HepG2 (cell line): ENCODE measurements at places on chromosomes 3 and 15. TPM values are rescaled to one million over a fixed set of nuclear protein-coding genes. Genes with fewer than 3 reads are reported as not detected.

DNA sequence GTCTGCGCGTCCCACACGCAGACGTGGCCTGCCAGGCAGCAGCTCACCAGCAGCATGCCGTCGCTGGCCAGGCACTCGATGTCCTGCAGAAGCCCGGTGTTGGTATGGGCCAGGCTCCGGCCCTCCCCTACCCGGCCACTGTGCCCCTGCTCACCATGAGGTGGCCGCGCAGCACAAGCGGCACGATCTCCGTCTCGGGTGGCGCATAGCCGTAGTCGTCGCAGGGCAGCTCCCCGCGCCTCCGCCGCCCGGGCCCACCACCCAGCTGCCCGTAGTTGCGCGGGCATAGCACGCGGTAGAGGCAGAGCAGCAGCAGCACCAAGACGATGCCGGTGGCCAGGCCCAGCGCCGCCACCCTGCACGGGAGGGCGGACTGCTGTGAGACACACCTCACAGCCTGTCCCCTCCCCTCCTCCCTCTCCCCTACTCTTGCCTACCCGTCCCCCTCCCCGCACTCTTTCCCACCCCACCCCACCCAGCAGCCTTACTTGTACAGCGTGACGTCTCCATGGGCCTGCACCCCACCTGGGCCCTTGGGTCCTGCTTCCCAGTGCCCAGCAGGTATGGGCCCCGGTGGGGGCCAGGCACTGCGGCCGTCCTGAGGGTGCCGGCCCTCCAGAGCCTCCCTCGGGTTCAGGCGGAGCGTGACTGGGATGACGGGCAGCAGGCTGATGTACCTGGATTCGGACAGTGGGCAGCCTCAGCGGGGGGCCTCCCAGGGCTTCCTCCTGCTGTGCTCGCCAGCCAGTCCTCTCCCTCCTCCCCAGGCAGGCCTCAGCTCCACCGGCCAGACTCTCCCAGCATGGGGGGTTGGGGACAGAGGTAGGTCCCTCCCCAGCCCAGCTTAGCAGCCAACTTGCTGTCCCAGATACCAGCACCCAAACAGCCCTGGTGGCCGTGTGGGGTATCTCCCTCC lies 37.6 kb downstream of the PTPN23 start:
- DNase-seq: no peak

DNA sequence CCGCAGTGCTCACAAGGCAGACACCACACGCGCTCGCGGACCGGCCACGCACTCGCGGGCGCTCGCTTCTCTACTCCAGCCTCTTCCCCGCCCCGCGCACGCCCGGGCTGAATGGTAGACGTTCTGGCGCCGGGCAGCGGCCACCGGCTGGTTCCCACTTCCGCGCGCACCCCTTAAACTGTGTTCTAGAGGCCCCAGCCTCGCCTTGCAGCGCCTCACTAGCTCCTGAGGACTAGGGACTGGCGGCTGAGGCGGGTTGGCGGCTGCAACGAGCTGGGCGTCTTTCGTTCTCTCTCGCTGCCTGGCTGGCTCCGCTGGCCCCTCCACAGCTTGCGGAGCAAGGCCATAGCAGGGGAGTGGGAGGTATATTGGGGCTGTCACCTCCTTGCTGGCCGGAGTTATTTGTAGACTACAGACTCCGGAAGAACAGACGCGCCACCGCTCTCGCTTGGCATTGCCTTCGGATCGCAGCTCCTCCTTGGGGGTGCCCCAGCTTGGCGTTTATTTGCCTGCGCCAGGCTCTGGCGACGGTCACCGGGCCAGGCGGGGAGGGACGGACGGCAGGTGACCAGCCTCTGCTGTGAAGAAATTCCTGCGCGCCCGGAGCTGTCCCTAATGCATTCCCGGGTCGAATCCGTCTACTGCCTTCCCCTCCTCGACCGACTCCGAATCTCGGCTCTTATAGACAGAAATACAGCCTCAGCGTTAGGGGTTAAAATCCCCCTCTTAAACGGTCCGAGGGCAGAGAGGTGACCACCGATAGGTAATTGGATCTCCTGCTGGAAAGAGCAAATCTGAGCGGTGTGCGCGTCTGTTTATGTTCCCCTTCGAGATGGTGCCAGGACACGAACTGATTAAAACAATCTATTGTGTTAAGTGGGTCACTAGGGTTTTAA lies 1.3 kb downstream of the GREM1 start:
- no peak for DNase-seq

- DNase-seq: no peak
Observed at GRCh38 chr3:150811984-150812383, 49.0 kb upstream of the SIAH2 start.

DNA sequence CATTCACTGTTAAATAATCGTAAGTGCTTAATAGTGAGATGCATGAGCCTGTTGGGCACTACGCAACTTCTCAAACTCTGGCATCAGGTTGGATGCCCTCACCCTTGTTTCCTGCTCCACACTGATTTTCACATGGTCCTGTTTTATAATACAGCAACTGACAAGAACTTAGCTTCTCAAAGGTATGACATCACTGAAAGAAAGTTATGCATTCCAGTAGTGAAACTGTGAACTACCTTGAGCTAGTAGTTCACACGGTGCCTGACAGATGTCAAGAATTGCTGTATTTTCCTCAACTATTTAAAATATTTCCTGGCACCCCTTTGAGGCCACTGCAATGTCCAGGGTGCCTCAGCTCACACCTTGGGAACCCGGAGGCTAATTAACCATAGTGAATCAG lies 327.5 kb downstream of the RORA start:
- no peak for DNase-seq

GRCh38 chr15:66524838-66525237 lies 19.7 kb downstream of the ZWILCH start:
- no peak for DNase-seq

DNA sequence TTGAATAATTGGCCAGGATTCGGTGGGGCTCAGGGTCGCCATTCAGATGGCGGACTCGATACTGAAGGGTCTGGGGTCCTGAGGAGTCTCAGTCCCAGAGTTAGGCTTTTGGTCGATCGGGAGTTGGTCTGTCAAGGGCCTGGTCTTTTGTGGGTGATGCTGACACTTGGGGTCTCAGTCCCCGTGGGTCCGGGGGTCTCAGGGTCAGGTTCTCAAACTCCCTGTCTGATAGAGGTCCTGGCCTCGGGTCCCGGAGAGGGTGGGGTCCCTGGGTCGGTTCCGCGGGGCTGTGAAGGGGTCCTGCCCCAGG lies 467 bp downstream of the NCKIPSD start:
- no peak for DNase-seq

DNA sequence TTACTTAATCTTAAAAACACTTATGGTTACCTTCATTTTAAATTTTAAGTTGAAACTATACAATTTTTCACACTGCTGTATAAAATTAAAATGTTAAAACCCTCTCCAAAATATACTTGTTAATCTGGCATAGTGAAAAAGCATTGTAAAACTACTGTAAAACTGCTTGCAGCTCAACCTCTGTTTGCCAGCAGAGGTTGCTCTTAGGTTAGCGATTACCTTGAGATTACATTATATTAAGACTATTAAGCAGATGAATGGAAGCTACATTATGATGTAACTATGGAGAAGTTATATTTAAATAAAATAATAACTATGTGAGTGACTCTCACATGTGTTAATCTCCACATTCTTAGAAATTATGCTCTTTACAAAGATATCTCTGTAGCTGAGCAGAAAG lies 143.6 kb upstream of the SLITRK3 start:
- no peak for DNase-seq

DNA sequence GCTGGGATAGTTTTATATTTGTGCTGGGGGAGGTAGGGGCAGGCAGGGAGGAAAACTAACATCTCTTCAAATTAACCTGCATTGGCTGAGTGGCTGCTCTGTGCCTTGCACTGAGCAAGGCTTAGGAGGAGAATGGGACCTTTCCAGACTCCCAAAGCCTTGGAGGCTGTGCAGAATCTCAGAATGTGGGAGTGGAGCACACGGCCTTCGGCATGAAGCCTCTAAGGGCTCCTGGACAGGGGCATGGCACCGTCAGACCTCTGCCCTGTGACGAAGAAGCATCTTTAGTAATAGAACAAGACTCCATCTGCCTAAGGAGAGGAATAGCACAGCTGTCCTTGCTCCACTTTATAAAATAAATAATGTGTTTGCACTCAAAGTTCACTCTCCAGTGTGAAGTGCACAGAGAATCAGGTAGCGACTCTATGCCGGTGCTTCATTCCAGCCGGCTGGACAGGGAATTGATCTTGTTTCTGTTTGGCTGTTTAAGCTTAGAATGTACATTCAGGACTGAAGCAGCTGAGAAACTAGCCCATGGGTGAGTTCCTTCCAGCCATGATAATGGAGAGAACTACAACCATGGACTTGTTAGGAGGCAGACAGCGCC lies 228.5 kb upstream of the ADAMTS9 start:
- DNase-seq: no peak

GRCh38 chr15:69275074-69275670 lies 23.5 kb upstream of the PAQR5 start:
- no peak for DNase-seq

GRCh38 chr15:84855136-84855535 lies 29.3 kb upstream of the SLC28A1 start:
- no peak for DNase-seq

- no peak for DNase-seq
Observed at GRCh38 chr3:192918275-192918588, 576 bp upstream of the MB21D2 start.

- DNase-seq: no peak
Observed at GRCh38 chr15:62841891-62842559, 200.5 kb upstream of the TPM1 start.

DNA sequence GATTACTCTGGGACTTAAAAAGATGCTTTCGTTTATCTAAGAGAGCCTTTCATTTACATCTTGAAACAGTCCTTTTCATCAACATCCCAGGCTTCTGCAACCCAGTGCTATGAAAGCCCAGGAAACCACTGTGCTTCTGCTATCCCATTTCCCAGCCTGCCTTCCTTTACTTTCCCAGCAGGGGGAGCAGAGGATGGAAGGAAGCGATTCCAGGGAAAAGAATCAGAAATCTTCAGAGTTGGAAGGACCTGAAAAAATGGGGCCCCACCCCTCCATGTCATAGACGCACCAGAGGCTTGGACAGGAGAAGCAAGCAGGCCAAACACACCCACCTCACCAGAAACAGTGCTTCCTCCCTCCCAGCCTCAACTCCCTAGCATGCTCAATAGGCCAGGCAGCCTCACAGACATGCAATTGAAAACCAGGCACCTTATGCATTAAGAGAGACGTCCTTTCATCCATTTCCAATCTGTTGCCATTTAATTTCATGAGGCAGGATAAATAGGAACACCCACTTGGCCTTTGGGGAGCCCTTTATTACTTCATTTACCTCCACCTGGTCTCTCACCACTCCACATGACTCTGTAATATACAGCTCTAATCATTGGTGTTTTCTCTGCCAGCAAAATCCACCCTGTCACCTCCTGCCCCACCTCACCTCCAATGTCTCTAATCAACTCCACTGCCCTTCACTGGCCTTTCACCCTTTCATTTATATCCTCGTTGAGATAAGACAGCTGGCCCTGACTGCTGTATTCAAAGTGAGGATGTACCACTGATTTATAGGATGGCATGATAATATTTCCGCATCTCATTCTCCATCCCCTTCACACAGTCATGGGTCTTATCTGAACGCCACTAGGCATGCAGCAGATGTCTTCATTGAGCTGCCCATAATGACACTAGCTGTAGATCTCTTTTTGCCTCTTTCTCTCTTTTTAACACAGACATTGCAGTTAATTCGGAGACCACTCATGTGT lies 583.9 kb downstream of the NTRK3 start:
- no peak for DNase-seq

- DNase-seq: no peak
Observed at GRCh38 chr3:162699291-162699690, 1202.7 kb downstream of the OTOL1 start.

DNA sequence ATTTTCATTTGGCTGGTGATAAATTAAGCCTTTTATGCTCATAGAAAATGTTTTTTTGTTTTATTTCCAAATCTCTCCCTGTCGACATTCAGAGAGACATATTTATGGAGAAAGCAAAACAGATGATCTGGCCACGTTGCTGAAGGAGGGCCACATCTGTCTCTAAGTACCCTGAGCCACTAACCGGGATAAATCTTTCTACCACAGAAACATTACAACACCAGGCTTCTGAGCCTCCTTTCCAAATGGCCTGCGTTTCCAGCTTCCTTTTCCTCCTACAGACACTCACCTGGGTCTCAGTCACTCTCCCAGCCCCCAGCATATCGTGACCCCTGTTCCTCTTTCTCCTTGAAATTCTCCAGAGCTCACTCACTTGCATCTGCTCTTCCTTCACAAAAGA lies 161.0 kb downstream of the ARRDC4 start:
- no peak for DNase-seq

GRCh38 chr3:145716519-145716918 lies 444.5 kb downstream of the PLOD2 start:
- no peak for DNase-seq

DNA sequence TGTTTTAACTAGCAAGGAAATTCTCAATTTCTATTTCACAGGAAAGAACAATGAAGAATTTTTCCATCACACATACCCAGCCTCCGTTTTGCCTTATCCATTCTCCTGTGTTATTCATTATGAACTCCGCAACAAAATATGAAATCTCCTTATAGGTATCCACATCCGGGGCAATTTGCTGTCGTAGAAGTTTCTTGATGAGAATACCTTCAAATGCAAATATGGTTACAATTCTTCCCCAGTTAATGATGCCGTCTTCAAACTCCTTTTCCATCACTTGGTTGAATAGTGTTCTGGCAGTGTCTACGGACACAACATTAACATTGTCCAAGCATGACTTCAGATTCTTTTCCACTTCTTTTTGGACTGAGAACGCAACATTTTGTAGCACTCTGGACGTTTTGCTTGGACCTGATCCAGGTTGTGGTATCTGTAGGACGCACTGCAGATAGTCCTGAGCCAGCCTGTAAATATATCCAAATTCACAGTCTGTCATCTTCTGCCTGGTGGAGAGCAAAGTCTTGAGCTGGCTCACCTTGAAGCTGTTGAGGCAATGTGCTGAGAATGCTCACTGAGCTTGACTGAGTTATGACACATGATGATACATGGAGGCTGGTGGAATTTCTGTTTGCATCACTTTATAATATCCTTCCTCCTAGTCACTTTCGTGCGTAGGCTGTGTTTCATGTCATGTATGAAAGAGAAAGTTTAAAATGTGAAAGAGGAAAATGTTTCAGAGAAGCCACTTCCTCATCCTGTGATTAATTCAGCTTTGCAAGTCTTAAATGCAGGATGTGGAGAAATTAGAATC lies at the start of gene BCL2A1:
Gene BCL2A1 (minus strand): TSS at position 573 of the 811 bp plus-strand sequence. CDS start 77 bp downstream, at position 496.
- DNase-seq: no peak

DNA sequence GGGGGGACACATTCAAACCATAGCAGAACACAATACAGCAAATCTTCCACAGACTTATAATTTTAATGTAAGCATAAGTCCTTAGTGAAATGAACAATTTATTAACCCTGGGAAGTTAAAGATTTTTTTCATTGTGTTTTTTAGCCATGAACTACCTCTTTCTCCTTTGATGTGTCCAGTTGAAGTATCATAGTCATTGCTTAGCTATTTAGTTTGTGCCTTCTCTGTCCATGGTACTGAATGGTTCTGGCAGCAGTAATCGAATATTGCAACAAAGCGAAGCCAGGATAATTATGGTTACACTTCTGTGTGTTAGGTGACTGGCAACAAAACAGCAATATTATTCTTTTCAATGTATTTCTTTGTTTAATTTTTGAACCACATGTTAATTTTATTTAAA lies 403.0 kb upstream of the ONECUT1 start:
- DNase-seq: peak; percentile 37

PTPRG gene
- 17.8 and 25.3 TPM in 2 replicates for total RNA-seq

BCL2A1 gene
- 0.31 and 0.97 TPM in 2 replicates for total RNA-seq

TMC3 gene
- total RNA-seq: not detected in 2 replicates

PTH1R gene
- total RNA-seq: not detected in 2 replicates

ISLR2 gene
- not detected in 2 replicates for total RNA-seq

MEIS2 gene
- 12.4 and 12.6 TPM in 2 replicates for total RNA-seq

ACSBG1 gene
- total RNA-seq: 0.35 and 0.97 TPM in 2 replicates

TOP2B gene
- total RNA-seq: 88.1 and 140 TPM in 2 replicates

PPP1R14D gene
- total RNA-seq: 0.49 and 0.53 TPM in 2 replicates

KBTBD8 gene
- total RNA-seq: 7.6 and 16.2 TPM in 2 replicates

NEO1 gene
- 10.0 and 11.0 TPM in 2 replicates for total RNA-seq

ZNF662 gene
- total RNA-seq: not detected in 2 replicates

STRIT1 gene
- not detected in 2 replicates for total RNA-seq
